D721Med (cell line): ENCODE measurements at places on chromosomes 11 and 22.

DNA sequence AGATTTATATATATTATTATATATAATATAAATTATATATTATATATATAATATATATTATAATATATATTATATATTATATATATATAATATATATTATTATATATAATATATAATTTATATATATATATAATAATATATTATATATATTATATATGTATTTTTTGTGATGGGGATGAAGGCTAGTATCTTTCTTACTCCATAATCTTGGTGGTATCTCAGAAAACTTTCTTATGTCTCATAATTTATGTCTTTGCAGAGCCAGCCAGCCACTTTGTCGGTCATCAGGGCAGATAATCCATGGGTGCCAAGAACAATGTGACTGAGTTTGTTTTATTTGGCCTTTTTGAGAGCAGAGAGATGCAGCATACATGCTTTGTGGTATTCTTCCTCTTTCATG is at the start of gene OR4S1:
Gene OR4S1 (plus strand): TSS at position 301 of the 400 bp plus-strand sequence. CDS start 0 bp downstream, at position 301.
- no peak for DNase-seq

DNA sequence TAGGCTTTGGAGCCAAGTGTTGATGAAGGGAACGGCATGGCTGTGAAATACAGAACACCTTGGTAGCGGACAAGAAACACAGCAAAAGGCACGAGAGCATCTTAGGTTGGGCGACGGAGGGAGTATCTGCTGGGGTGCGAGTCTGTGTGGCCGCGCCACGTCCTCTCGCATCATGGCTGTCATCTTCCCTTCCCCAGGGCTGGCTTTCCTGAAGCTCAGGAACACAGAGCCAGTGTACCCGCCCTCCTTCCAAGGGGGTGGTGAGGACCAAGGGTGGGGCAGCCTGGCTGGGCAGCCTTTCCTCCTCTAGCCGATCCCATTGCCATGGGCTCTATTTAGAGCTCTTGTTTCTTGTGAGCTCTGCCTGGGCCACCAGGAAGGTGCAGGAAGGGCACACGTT is 154.4 kb downstream of the FEZ1 start:
- DNase-seq: no peak

GRCh38 chr11:60795291-60795690 is 10.2 kb downstream of the MS4A10 start:
- DNase-seq: no peak

- DNase-seq: no peak
Observed at GRCh38 chr11:32433914-32434355, 1.4 kb downstream of the WT1 start.

DNA sequence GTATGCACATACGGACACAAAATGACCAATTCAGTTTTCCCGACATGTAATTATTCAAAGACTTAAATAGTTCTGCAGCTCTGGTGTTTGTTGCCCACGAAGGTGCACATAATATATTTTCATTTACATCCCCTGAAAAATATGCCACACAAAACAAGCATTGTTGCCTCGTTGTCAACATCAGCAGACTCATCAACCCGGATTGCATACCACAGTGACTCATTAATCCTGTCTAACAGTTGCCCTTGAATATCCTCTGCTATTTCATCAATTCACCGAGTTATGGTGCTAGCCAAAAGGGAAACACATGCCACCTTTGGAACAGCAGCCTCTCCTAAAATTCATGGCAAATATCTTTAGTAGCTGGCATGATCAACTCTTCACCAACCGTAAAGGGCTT is 582.2 kb downstream of the LRRC4C start:
- DNase-seq: no peak

DNA sequence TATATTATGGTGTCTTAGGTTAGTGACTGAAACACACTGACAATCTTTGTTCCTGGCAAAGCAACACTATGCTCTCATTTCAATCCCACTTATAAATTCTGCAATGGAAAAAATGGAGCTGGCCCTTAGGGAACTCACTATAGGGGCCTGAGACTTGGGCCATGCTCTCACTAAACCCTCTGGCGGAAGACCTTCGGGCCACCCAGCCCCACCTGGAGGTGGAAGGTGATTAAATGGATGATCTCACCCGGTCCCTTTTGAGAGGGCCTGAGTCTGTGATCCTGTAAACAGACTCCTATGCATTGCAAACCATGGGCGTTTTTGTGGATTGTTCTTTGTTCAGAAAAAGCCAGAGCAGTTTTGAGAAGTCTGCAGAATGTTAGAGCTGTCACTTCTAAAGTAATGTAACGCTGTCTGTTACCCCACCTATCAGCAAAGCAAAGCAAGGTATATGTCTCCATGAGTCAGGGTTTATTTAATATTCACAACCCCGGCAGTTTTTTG is 17.0 kb upstream of the CDON start:
- DNase-seq: no peak

- no peak for DNase-seq
Observed at GRCh38 chr11:125167292-125167953, 2.9 kb downstream of the PKNOX2 start.

GRCh38 chr22:38335077-38335476 is 17.8 kb upstream of the CSNK1E start:
- DNase-seq: no peak

DNA sequence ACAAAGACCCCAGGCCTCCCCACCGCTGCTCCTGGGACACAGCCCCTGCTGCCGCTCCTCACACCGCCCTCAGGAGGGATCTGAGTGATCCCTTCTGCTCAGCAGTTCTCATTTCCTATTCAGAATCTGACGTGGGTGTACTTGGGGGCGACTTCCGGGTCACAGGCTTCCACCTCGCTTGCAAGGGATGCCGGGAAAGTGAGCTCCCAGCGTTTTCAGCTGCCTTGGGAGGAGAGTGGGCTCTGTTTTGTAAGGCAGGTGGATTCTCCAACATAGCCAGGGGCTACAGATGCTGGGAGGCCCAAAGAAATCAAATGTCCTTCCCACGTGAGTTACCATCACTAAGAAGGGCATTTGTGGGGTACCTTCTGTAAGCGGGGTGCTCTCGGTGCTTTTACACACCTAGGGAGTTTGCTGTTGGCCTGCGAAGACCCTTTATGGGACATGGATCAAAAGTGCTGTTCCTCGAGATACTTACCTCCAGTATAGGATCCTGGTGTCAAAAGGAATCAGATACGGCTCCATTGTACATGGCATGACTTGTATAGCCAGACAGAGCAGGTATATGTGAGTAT is 9.7 kb upstream of the LRRC10B start:
- no peak for DNase-seq

DNA sequence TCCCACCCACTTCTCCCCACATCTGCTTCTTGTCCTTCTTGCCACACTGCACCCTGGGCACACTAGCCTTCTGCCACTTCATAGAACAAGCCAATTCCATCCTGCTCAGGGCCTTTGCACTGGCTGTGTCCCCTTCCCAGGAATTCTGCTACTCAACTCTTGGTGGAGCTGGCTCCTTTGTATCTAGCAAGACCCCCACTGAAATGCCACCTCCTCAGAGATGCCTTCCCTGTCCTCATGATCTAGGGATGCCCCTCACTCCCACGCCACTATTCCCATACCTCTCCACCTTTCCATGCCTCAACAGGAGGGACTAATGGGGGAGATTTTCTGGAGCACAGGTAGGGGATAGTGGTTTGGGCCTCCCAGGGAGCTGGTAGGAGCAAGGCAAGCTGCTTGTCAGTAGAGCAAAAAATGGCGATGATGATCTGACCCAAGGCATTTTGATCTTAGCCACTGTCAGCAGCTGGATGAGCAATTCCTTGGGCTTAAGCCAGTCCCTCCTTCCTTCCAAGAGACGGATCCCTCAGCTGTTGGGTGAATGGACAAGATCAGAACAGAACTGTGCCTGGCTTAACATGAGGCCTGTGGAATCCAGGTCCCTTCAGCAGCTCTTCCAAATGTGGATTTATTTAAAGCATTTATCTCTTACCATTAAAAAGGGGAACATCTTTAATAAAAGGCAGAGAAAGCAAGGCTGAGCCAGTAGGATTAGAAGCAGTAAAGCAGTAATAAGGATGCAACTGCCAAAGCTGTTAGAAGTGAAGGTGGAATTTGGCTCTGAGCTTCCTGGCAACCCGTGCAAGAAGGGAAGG is 4.0 kb upstream of the PRDM11 start:
- no peak for DNase-seq

DNA sequence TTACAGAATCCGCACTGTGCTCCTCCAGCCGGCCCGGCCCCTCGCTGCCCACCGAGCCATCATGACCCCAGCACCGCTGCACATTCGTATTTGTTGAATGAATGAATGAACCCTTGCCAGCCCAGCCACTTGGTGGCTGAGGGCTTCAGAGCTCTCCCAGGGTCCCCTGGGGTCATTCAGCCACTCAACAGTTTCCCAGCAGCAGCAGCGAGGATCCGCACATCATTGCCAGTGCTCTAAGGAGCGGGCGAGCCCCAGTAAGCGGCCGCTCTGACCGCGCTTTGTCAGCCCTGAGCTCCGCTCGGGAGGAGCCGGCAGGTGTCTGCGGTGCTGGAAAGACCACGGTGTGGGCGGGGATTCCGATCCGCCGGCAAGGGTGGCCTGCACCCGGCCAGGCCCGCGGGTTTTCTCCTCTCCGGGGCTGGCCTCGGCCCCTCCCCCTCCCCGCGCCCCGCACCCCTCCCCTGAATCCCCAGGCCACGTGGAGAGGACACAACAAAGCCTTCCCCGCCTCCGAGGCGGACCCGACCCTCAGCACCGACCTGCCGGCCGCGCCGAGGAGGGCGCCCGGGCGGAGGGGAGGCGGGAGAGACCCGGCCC is 563 bp downstream of the BID start:
- DNase-seq: peak; percentile 78

- no peak for DNase-seq
Observed at GRCh38 chr22:48371391-48371790, 1456.3 kb downstream of the BRD1 start.

DNA sequence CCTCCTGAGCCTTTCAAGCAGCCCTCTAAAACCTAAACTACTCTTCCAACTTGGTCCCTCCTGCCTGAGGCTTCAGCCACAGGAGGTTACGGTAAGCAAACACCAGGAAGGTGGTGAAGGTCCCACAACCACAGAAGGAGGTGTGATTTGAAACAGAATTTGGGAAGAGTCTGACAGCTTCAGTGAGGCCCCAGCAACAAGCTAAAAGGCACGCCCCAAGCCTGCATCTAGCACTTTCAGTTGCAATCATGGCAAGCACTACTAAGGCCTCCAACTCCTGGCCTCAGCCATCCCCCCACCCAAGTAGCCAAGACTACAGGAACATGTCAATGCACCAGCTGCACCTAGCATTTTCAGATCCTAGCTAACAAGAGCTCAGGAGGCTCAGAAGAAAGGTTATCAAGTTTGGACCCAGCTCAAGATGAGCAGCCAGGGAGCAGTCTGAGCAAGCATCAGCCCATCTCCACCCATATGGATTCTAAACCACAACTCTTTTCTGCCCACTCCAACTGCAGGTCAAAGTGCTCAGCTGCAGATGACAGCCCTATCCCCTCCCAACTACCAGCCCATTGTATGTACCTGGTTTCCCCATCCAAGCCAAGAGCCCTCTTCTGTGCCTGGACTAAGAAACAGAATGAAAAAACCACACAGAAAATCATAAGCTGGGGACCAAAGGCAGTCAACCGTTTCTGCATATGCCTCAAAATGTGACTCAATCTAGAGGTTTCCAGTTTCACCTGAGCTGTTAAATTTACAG is 10.4 kb upstream of the AHNAK start:
- DNase-seq: no peak

- DNase-seq: no peak
Observed at GRCh38 chr22:45212992-45213751, 27.5 kb downstream of the KIAA0930 start.

DNA sequence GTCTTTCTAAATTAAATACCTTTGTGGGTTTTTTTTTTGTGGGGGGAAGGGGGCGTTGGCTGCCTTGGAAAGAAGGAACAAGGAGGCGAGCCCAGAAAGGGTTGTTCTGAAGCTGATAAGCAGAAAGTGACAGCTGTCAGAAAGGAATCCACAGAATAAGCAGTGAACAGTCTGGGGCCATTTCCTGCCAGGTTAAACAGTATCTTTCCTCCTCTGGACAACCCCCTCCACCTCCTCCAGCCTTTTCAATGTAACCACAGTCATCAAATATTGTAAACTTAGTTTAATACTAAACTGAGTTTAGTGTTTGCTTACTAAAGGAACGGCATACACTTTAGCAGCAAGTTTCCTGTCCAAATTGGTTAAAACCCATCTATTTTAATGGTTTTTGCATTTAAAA is 271.2 kb upstream of the SYN3 start:
- DNase-seq: no peak

DNA sequence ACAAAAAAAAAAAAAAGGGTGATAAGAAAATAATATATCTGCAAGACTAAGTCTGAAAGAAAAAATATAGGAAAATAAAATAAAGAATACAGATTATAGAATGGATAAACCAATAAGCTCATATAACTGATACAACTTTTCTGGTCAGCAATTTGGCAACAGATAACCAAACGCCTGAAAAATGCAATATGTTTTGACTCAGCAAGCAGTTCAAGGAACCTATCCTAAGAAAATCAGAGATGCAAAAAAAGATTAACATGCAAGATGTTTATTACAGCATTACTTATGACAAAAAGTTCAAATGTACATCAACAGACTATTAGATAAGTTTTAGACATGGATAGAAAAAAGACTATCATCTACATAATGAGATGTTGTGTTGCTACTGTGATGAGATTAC is 27.1 kb upstream of the GAB2 start:
- no peak for DNase-seq

DNA sequence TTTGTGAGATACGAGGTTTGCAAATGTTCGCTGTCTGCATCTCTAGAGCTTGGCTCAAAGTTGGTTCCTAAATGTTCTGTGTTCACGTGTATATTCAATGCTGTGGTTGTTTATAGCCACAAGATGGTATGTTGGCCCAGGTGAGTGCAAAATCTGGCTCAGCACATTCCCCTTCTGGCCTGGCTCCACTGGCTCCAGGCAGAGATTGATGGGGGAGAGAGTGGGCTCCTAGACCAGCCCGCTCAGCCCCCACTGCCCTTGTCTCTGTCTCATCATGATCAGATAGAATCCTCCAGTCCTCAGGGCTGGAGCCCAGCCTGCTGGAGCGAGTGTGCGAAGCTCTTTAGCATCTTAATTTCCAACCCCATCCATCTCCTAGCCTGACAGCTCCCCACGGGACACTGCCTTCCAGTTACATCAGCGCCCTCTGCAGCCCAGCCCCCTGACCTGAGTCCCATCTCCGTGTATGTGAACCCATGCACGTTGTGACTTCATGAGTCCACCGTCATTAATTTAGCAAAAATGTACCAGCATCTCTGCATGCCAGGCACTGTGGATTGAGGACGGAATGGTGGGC is 2.0 kb downstream of the P2RX3 start:
- DNase-seq: no peak

GRCh38 chr11:27187848-27188621 is 147.4 kb downstream of the BBOX1 start:
- no peak for DNase-seq
